MCF 10A (cell line): ENCODE measurements at places on chromosomes 12 and 14. TPM values are rescaled to one million over a fixed set of nuclear protein-coding genes. Genes with fewer than 3 reads are reported as not detected.

Gene PTPRR
- total RNA-seq, result 0.17 TPM in 1 of 2 replicates, not detected in the other

Gene TRIM9
- total RNA-seq, result 0.19 TPM in 1 of 2 replicates, not detected in the other

Gene LBHD2
- total RNA-seq, result not detected in 2 replicates

Gene SMCO2
- 0.37 TPM in 1 of 2 replicates, not detected in the other for total RNA-seq

Gene BICDL1
- 18.4 and 20.7 TPM in 2 replicates for total RNA-seq

Gene MIP
- not detected in 2 replicates for total RNA-seq

Gene ARL1
- 112 and 175 TPM in 2 replicates for total RNA-seq

Gene RNF41
- total RNA-seq, result 92.1 and 108 TPM in 2 replicates

DNA sequence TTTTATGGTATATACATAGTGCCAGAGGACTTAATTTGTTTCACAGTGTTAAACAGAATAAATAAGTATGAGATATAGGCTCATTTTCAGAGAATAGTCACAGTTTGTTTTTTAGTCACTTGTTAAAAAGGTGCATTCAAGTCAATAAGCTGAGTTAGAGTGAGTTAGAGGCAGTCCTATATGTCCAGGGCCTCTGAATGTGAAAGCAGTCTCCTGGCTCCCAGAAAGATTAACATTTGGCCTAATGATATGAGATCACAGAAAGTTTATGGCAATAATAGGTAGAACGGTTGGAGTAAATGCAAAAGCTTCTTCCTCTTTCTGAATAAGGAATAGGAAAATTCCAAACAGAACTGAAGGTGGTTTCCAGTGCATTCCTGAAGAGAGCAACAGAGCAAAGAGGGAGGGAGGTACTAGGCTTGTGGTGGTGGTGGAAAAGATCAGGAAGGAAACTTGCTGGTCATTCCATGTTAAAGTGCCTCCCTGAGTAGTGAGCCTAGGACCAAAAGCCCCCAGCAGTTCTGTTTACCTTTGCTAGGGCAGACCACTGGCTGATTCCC lies 54.4 kb downstream of the SLC38A4 start:
- H3K27me3 ChIP-seq, result no peaks in the 10 kb centered on the region
- H3K4me3 ChIP-seq, result no peak overlapping the region
- no peaks in the 10 kb centered on the region for H3K36me3 ChIP-seq
- peaks cover 41% of the 10 kb centered on the region for H3K4me1 ChIP-seq

DNA sequence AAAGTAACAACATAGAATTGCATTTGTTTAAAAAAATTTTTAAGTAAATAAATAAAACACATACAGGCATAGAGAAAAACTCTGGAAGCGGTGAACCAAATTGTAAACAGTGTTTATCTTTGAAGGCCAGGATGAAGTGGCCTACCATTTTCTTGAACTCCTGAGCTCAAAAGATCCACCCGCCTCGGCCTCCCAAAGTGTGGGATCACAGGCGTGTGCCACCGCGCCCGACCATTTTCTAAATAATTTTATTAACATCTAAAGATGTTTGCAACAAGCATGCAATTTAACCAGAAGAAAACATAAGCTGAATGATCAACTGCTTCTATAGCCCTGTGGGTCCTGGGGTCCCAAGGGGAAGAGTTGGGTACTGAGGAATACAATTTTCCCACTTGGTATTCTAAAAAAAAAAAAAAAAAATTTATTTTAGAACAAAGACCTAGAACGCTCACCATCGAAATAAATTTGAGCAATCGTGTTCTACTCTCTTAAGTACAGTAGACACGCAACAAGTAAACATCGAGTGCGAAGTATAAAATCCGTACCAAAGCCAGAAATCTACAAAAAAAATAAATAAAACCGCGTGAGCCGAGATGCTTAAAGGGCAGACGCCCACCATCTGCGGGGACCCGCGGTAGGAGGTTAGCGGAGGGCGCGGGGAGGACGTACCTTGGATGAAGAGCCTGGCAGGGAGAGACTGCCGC lies 484 bp downstream of the MIS18BP1 start:
- H3K27ac ChIP-seq, result peak overlapping the region; percentile 99
- peak; percentile 47 for DNase-seq
- peaks cover 11% of the 10 kb centered on the region for H3K4me1 ChIP-seq
- H3K4me3 ChIP-seq, result peak overlapping the region; percentile 88
- no peaks in the 10 kb centered on the region for H3K27me3 ChIP-seq

DNA sequence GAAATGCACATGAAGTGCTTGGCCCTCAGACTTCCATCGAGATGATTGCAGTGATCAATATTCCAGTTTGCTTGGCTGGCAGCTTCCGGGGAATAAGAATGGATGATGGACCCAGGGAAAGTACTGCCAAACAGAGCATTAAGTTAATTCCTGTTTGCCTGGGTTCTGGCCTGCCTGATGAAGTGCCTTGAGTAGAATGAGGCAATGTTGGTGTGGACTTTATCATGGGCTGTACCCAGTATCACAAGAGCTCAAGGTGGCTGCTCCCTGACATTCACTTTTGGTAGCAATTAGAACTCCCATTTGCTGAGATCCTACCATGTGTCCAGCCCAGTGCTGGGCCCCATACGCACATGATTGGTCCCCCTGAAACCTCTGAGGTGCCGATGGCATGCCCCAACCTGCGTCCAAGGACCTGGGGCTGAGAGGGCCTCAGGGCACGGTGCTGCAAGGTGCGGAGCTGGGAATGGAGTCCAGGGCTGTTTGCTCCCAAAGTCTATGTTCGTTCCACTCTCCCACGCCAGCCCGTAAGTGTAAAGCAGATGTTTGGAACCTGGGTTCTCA lies 80.7 kb downstream of the SLC25A47 start:
- H3K36me3 ChIP-seq, result peaks cover 16% of the 10 kb centered on the region
- H3K4me3 ChIP-seq, result no peak overlapping the region
- H3K27me3 ChIP-seq, result no peaks in the 10 kb centered on the region
- peaks cover 30% of the 10 kb centered on the region for H3K4me1 ChIP-seq
- DNase-seq, result no peak

GRCh38 chr14:21039585-21040369 lies 2.4 kb upstream of the RNASE7 start:
- peak; percentile 69 for DNase-seq
- peaks cover 34% of the 10 kb centered on the region for H3K4me1 ChIP-seq
- no peaks in the 10 kb centered on the region for H3K27me3 ChIP-seq
- no peak overlapping the region for H3K27ac ChIP-seq

GRCh38 chr14:96470331-96470730 lies 31.9 kb upstream of the PAPOLA start:
- no peaks in the 10 kb centered on the region for H3K27me3 ChIP-seq
- H3K4me1 ChIP-seq, result peaks cover 6% of the 10 kb centered on the region
- H3K4me3 ChIP-seq, result no peak overlapping the region
- H3K27ac ChIP-seq, result no peak overlapping the region

DNA sequence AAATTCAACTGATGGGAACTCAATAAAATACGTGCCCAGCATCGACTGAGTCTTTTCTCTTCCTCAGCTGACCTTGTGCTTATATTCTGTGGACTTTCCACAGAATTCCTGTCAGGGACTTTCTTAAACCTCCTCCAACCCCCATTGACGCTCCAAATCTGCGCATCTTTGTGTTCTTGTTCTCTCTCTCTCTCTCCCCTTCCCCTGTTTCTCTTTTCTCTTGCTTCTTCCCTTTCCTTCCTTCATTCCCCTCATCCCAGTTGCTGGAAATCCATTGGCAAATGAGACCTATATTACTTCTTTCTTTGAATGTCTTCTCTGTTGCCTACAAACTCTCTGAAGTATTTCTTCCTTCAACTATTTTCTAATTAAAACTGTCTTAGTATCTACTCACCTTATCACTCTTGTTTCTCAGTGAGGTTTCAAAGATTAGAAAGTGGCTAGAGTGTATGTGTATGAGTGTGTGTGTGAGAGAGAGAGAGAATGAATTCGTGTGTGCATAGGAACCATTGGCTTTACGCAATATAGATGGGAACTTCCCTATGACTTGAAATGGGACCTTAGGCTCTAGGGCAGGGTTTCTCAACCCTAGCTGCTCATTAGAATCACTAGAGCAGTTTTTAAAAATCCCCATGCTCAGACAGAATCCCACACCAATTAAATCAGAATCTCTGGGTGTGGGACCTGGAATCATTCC lies 41.8 kb upstream of the DHRS7 start:
- peak; percentile 18 for DNase-seq
- no peaks in the 10 kb centered on the region for H3K27me3 ChIP-seq
- no peak overlapping the region for H3K4me3 ChIP-seq
- H3K36me3 ChIP-seq, result no peaks in the 10 kb centered on the region
- H3K4me1 ChIP-seq, result no peaks in the 10 kb centered on the region

DNA sequence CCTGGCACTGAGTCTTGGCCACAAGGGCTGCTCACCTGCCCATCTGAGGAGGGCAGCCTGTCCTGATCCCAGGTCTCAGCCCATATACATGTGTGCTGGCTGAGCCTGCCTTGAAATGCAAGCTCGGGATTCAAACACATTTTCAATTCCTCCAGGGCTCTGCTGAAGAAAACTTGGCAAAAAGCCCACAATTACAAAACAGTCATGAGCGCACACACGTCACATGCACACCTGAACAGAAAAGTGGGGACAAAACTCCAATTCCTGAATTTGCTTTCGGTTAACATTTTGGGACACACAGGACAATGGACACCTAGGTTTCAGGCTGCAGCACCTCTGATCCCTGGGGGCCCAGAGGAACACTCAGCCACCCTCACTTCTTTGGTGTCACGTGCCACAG lies 113.9 kb downstream of the RBM19 start:
- H3K27ac ChIP-seq, result no peak overlapping the region
- H3K27me3 ChIP-seq, result no peaks in the 10 kb centered on the region
- H3K4me1 ChIP-seq, result no peaks in the 10 kb centered on the region
- no peak overlapping the region for H3K4me3 ChIP-seq
- peaks cover 14% of the 10 kb centered on the region for H3K36me3 ChIP-seq
- DNase-seq, result peak; percentile 9

DNA sequence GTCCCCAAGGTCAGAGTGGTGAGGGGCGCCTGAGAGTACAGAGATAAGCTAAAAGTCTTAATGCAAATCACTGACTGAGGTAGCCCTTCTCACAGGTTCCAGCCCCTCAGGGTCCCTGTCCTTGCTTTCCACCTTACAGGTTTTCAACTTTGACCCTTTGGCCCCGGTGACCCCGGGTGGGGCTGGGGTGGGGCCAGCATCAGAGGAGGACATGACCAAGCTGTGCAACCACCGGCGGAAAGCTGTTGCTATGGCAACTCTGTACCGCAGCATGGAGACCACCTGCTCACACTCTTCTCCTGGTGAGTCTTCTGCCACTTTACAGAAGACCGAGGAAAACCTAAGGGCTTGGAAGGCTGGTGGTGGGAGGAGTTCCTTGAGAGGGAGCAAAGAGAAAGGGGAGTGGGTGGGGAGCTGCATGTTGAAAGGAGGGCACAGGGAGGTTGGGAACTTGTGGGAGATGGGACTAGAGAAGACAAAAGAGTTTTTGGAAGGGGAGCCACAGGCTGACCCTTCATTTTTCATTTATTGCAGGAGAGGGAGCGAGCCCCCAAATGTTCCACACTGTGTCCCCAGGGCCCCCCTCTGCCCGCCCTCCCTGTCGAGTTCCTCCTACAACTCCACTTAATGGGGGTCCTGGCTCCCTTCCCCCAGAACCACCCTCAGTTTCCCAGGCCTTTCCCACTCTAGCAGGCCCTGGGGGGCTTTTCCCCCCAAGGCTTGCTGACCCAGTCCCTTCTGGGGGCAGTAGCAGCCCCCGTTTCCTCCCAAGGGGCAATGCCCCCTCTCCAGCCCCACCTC lies 2.4 kb downstream of the MBD6 start:
- DNase-seq, result no peak
- no peaks in the 10 kb centered on the region for H3K27me3 ChIP-seq
- H3K27ac ChIP-seq, result peak overlapping the region; percentile 10
- peak overlapping the region; percentile 90 for H3K4me3 ChIP-seq
- H3K4me1 ChIP-seq, result peaks cover 15% of the 10 kb centered on the region

DNA sequence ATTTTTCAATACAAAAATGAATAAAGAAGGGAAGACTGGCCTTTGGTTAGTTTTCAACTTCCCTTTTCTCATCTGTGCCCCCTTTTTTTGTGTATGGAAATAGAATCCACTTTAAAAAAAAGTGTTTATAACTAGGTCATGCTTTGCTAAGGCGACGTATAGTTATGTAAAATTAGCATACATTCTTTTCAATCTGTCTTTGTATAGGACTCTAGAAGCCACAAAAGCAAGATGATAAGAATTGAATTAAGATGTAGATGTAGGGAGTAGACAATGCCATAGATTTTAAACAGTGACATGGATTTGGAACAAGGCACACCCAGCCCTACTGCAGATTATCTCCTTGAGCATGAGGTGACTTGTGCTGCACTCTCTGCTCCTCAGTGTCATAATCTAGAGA lies 354.3 kb downstream of the TMTC2 start:
- DNase-seq, result no peak
- H3K36me3 ChIP-seq, result no peaks in the 10 kb centered on the region
- H3K27ac ChIP-seq, result no peak overlapping the region

DNA sequence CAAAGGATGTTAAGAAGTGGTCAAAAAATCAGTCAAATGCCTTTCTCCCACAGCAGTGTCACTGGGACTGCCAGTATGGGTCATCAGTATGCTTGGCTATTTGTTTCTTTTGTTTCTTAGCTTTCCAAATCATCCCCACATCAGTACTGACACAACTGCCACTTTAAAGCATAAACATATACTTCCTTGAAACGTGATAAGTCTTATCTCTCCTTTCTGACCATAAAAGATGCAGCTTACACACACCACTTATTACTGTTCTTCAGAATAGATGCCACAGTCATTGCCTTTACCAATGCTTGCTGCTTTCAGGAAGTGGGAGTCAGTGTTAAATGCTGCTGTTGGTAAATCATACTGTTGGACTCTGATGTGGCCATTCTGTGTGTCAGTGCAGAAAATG lies 18.6 kb upstream of the GARIN2 start:
- no peak overlapping the region for H3K27ac ChIP-seq
- H3K4me1 ChIP-seq, result peaks cover 8% of the 10 kb centered on the region
- no peak for DNase-seq
- H3K36me3 ChIP-seq, result peaks cover 18% of the 10 kb centered on the region
- H3K27me3 ChIP-seq, result no peaks in the 10 kb centered on the region
- no peak overlapping the region for H3K4me3 ChIP-seq

DNA sequence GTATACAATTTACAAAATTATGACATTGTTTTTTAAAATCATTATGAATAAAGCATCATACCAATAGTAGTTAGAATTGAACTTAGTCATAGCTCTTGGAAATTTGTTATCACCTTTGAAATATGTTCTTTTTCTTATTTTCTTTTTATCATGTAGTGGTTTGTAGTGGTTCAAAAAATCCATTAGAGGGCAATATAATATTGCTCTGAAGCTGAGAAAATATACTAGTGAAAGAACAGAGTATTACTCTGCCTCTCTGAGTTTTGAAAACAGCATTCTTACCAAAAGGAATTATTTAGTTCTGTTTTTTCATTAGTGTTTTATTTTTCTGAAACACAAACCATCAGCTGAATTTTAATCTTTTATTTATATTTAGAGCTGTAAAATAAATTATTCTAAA lies 76.2 kb downstream of the PDZRN4 start:
- no peak overlapping the region for H3K27ac ChIP-seq
- no peak overlapping the region for H3K4me3 ChIP-seq
- no peaks in the 10 kb centered on the region for H3K4me1 ChIP-seq
- peaks cover 66% of the 10 kb centered on the region for H3K27me3 ChIP-seq
- DNase-seq, result no peak
